NCI-H526 (cell line): ENCODE measurements at places on chromosomes 4 and X.

DNA sequence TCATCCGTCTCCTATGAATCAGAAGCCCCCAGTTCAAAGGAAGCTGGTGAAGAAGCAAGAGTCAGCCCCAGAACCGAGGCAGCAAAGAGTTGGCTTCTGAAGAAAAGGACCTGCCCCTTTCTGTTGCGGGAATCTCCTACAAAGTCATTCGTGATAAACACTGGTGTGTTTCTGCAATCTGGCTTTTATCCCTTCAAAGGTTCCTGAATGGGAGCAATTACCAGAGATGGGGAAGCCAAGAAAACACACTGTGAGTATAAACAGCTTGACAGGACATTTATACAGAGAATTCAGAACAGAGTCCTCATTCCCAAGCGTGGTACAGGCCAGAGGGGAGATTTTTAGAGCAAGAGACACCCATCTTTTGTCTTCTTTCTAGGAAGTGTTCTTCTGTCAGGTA lies 226.8 kb upstream of the LNX1 start:
- DNase-seq: no peak

DNA sequence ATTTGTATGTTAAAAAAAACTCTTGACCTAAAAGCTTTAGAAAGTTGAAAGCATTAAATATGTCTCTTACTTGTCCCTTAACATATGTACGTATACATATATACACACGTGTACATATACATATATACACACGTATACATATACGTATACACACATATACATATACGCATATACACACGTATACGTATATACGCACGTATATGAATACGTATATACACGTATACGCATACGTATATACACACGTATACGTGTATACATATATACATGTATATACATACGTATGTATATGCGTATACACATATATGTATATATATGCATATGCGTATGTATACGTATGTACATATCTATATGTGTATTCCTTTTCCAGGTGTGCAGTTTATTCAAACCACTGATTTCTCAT lies 3.8 kb downstream of the KDM6A start:
- no peak for DNase-seq

DNA sequence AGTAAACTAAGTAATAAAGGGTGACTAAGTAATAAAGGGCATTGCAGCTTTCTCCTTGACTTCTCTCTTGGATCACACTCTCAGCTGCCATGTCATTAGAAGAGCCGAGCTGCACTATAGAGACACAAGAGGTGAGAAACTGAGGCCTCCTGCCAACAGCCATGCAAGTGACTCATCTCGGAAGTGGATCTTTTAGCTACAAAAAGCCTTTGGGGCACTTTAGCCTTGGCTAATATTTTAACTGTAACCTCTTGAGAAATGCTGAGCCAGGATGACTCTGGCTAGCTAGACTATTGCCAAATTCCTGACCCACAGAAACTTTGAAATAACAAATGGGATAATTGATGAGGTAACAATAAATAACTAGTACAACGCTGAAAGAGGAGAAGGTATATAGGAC lies 1.5 kb upstream of the NEIL3 start:
- DNase-seq: no peak

- DNase-seq: no peak
These were observed 246.5 kb downstream of the SLITRK2 start for GRCh38 chrX:146064156-146064555.

- no peak for DNase-seq
These were observed 1622.4 kb upstream of the PCDH10 start for GRCh38 chr4:131526686-131527085.

- peak; percentile 68 for DNase-seq
These were observed 490.6 kb downstream of the IL15 start for GRCh38 chr4:142126890-142127497.

- no peak for DNase-seq
These were observed 8.4 kb downstream of the PNMA6E start for GRCh38 chrX:153392642-153393321.

DNA sequence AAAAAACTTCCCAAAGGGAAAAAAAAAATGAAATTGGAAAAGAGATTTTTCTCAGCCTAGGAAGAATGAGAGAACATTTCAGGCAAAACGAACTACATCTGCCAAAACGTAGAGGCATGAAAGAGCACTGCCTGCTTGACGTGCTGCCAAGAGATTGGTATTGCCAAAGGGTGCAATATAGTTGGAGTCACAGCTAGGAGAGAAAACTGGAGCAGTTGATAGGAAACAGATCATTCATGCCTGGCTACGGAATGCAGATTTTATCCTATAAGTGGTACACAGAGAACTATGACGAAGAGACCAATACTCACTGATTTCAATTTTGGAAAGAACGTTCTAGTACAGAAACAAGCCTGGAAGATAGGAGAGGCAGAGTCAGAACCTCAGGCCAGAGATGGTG lies 68.4 kb upstream of the IQCM start:
- no peak for DNase-seq

DNA sequence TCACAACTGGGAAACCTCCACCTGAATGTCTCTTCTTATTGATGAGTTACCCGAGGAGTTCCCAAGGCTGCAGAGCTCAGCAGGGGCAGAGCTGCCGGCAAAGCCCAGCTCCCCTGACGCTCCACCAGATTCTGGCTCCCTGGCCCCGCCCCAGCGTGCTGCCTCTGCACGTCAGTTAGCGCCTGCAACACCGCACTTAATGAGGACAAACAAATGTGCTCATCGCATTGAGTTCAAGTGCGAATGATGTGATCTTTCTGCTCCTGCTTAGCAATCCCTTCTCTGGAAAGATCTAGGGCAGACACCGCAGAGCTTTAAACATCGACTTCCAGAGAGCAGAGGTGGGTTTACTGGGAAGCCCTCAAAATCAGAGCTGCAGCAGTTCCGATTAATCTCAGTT lies 55.5 kb upstream of the FBXW7 start:
- DNase-seq: peak; percentile 23

- no peak for DNase-seq
These were observed 472.7 kb downstream of the ARAP2 start for GRCh38 chr4:35771571-35771970.

DNA sequence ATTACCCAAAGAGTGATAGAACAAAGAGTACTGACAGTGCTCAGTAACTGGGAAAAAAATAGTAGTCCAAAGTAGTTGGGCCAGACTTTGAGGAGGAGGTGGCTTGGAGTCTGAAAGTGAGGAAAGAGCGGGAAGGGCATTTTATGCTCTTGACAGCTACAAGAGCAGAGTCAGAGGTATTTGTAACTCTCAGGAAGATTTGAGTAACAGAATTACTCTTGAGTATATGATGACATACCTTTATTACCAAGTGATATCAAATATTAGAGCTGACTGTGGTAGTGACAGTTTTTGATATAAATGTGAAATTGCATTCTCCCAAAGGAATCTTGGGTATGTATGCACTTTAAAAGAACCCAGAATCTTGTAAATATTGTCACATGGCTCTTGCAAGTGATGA lies 2.2 kb downstream of the SLAIN2 start:
- no peak for DNase-seq

- no peak for DNase-seq
These were observed 6.3 kb downstream of the EXOC1 start for GRCh38 chr4:55859711-55860110.
